ENCODE measurements at places on chromosomes 11 and 22.
A peak's percentile ranks its signal among the peaks of the same experiment; 100 is the strongest.

GRCh38 chr22:24247011-24247507 is 2.2 kb upstream of the GGT5 start:
- no peak for DNase-seq
- H3K4me3 ChIP-seq = no peak overlapping the region
- H3K4me1 ChIP-seq = peaks cover 24% of the 10 kb centered on the region
- no peaks in the 10 kb centered on the region for H3K36me3 ChIP-seq

DNA sequence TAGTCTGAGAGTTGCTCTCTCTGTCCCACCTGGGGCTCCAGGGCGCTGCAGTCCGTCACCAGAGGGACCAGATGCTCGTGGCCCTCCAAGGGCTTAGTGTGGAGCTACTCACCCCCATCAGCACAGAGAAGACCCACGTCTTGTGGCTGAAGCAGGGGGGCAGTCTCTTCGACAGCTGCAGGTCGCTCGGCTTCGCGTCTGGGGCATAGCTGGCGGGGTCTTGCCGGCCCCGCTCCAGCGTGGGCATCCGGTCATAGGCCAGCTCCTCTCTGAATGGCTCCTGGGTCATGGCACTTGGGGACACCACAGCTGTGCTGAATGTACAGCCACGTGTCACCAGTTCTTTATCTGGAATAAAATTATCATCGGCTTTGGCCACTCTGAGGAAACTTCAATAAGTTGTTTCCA is 608 bp downstream of the MLC1 start:
- no peaks in the 10 kb centered on the region for H3K27me3 ChIP-seq
- H3K4me3 ChIP-seq = no peak overlapping the region
- no peaks in the 10 kb centered on the region for H3K36me3 ChIP-seq
- no peak for DNase-seq

- no peaks in the 10 kb centered on the region for H3K36me3 ChIP-seq
- no peak for DNase-seq
- H3K27me3 ChIP-seq = no peaks in the 10 kb centered on the region
- no peak overlapping the region for H3K27ac ChIP-seq
- no peaks in the 10 kb centered on the region for H3K4me1 ChIP-seq
Observed at GRCh38 chr11:132933703-132934102, 598.6 kb downstream of the OPCML start.

DNA sequence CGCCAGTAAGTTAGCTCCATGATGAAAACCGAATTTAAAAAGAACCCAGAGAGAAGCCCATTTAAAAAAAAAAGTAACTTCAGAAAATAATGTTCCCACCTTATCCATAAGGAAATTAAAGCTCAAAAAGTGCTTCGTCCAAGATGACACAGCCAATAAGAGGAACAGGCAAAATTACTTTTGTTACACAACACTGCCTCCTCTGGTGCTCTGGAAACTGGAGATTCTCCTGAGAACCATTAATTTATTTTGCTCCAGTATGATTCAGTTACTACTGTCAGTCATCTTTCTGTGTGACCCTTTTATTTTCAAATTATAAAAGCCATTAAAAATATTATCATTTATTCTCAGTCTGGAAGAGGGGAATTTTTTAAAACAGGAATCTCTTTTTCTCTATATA is 2.0 kb downstream of the IFT27 start:
- H3K27me3 ChIP-seq = no peaks in the 10 kb centered on the region
- H3K4me1 ChIP-seq = peaks cover 20% of the 10 kb centered on the region
- H3K36me3 ChIP-seq = no peaks in the 10 kb centered on the region
- H3K4me3 ChIP-seq = no peak overlapping the region
- no peak overlapping the region for H3K27ac ChIP-seq
- no peak for DNase-seq

- no peak for DNase-seq
- H3K27me3 ChIP-seq = peaks cover 23% of the 10 kb centered on the region
- H3K4me1 ChIP-seq = no peaks in the 10 kb centered on the region
- H3K4me3 ChIP-seq = no peak overlapping the region
- no peak overlapping the region for H3K27ac ChIP-seq
Observed at GRCh38 chr11:36376009-36376887, 80.2 kb downstream of the PRR5L start.

- no peaks in the 10 kb centered on the region for H3K36me3 ChIP-seq
- DNase-seq = no peak
- peaks cover 94% of the 10 kb centered on the region for H3K4me1 ChIP-seq
- H3K4me3 ChIP-seq = no peak overlapping the region
- H3K27ac ChIP-seq = 0 out of 2 replicates have a peak overlapping the region, but pooled peaks have one; percentile 5
Observed at GRCh38 chr11:102611291-102611690, 13.8 kb downstream of the MMP20 start.

GRCh38 chr11:19018901-19019300 is 41.6 kb downstream of the MRGPRX2 start:
- no peaks in the 10 kb centered on the region for H3K36me3 ChIP-seq
- H3K4me3 ChIP-seq = no peak overlapping the region
- no peak for DNase-seq
- peaks cover 66% of the 10 kb centered on the region for H3K27me3 ChIP-seq
- H3K4me1 ChIP-seq = no peaks in the 10 kb centered on the region
- no peak overlapping the region for H3K27ac ChIP-seq

- DNase-seq = peak; percentile 22
- H3K4me3 ChIP-seq = no peak overlapping the region
- no peak overlapping the region for H3K27ac ChIP-seq
Observed at GRCh38 chr11:103202048-103202651, 92.9 kb downstream of the DYNC2H1 start.

DNA sequence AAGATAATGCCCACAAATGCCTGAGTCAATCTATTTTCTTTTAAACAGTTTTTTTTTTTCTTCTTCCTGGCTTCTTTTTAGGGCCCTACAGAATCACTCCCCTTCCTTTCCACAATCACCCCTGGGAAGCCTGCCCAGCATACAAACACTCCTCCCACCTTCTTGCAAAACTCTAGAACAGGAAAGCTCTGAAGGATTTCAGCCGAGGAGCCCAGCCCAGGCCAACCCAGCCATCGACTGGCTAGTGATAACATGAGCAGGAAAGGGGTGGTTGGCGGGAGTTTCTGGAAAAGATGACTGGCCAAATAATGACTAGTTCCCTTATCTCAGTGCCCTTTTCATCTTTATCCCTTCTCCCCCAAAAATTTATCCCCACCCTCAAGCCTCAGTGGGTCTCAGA is 68.2 kb downstream of the USP35 start:
- no peaks in the 10 kb centered on the region for H3K4me1 ChIP-seq
- no peak overlapping the region for H3K4me3 ChIP-seq
- no peak overlapping the region for H3K27ac ChIP-seq
- no peaks in the 10 kb centered on the region for H3K36me3 ChIP-seq

- no peak overlapping the region for H3K4me3 ChIP-seq
- H3K27ac ChIP-seq = no peak overlapping the region
- H3K27me3 ChIP-seq = 0 out of 2 replicates have a peak, but pooled peaks cover 4% of the 10 kb centered on the region
- no peaks in the 10 kb centered on the region for H3K4me1 ChIP-seq
Observed at GRCh38 chr22:48315439-48316256, 1512.0 kb downstream of the BRD1 start.

DNA sequence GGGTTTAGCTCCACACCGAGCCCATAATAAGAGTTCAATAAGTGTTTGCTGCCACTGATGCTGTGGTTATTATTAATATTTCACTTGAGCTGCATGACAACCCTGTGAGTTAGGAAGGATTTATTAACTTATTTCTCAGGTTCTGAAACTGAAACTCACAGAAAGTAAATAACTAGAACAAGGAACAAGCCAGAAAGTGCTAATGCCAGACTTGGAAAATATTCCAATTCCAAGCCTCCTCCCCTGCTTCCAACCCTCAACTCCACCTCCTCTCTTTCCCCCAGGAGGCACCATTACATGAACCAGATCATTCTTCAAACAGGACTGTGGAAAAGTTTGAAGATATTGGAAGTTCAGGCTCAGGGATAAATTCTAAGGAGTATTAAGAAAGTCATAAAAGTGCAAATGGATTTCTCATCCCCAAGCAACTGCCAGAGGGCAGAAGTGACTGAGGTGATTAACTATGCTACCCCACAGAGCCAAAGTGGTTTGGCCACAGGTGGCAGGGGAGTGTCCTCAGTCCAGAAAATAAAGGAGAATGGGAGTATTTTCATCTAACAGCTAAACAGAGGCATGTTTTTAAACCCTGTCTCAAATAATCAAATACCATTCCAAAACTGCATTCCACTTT is 3.2 kb upstream of the FJX1 start:
- H3K27ac ChIP-seq = no peak overlapping the region
- no peaks in the 10 kb centered on the region for H3K36me3 ChIP-seq
- 0 out of 2 replicates have a peak, but pooled peaks cover 4% of the 10 kb centered on the region for H3K4me1 ChIP-seq
- H3K4me3 ChIP-seq = no peak overlapping the region
- no peak for DNase-seq

All from HCT116 (cell line).